ENCODE measurements at places on chromosomes 2 and 18.

GRCh38 chr2:164145093-164145987 is 409.5 kb upstream of the FIGN start:
- peak; percentile 12 for DNase-seq

GRCh38 chr2:101698844-101699754 is 1.6 kb downstream of the MAP4K4 start:
- DNase-seq = no peak

DNA sequence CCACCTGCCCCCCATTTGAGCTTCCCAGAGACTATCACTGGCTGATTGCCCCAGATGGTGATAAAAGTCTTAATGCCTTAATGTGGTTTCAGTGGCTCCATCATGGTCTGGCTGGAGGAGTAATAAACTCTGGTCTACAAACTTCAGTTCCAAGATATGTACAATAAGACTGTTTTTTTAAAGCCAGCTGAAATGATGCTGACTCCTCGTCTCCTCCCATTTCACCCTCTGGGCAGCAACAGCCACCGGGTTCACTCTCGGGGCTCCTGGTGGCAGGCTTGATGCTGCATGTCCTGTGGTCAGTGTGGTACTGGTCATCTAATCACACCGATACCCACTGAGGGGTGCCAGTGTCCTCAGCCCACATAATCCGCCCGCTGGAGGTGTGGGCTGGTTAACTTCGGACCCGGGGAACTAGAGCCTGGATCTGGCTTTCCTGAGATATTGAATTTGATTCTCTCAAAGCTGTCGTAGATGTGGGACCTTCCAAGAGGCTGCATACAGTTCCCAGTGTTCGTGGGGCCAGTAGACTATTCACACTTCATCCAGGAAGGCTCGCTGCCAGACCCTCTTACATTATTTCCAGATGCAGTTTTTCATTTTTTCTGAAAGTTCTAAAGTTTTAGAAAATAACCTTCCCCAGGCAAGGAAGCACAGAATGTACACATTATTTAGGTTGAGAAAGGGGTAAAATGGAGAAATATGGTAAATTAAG is 95.3 kb downstream of the GALR1 start:
- no peak for DNase-seq

DNA sequence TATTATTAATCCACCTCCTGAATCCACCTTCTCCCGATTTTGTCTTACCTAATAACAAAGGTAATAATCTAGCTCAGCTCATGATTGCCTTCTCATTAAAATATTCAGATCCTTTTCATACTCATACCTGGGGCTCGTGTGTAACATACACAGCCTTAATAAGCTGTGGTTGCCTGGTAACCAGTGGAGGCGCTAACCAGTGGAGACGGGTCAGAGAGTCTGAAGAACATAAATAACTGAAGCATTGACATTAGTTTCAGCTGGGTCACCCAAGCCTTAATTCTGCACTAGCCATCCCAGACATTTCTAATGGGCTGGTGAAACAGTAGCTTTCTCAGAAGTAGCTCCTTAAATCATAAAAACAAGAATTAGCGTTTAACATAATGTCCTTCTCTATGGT is 14.8 kb upstream of the DTNA start:
- no peak for DNase-seq

DNA sequence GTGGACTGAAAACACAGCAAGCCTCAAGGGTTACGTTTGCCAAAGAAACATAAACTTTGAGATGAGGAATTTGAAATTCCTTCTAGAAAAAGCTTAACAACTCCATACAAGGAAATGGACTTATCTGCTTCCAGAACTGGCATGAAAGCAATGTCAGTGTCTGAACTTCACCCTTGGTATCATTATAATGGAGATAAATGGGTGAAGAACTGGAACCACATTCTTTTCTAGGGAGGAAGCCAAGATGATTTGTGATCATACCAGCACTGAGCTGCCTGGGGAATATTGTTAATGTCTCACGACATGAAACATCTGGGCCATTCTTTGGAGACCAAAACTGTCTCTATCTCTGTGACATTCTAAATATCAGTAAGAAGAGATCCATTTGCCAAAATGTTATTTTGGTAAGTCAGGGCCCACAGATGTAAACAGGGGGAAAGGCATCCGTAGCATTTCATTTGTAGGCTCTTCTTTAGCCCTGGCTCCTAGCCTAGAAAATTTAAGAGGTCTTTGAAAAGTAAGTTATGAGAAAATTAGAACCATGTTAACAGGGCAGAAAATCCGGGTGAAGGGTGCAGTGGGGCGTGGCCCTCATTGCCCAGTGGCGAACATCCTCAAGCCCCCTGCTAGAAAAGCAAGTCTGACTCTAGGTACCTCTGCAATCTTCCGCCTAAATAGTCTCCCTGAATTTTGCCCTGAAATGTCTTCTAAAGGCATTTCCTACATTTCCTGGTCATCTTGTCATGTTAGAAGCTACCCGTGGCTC is 295.3 kb upstream of the EPAS1 start:
- no peak for DNase-seq

GRCh38 chr18:70154591-70155194 is 50.8 kb downstream of the RTTN start:
- no peak for DNase-seq

- DNase-seq = no peak
Observed at GRCh38 chr18:10072671-10073175, 158.9 kb downstream of the VAPA start.

GRCh38 chr2:75503048-75503607 is 57.6 kb downstream of the EVA1A start:
- DNase-seq = peak; percentile 12
